ENCODE measurements at places on chromosomes 11 and 22.

DNA sequence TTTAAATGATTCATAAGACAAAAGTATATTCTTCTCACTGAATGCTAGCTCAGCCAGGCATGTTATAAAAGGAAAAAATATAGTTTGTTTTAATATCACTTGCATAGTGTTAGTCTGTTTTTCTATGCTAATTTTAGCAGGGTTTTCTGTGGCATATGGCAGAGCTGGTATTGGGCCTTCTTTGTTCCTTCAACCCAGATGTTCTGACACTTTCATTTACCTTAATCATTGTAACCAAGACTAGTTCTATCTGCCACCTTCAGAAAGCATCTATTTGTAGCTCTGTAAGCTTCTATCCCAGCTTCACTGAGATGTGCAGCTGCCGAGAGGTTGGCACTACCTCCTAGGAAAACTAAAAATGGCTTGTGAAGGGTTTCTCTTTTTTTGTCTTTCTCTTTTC, 338.7 kb downstream of the GUCY1A2 start:
- no peak for DNase-seq

DNA sequence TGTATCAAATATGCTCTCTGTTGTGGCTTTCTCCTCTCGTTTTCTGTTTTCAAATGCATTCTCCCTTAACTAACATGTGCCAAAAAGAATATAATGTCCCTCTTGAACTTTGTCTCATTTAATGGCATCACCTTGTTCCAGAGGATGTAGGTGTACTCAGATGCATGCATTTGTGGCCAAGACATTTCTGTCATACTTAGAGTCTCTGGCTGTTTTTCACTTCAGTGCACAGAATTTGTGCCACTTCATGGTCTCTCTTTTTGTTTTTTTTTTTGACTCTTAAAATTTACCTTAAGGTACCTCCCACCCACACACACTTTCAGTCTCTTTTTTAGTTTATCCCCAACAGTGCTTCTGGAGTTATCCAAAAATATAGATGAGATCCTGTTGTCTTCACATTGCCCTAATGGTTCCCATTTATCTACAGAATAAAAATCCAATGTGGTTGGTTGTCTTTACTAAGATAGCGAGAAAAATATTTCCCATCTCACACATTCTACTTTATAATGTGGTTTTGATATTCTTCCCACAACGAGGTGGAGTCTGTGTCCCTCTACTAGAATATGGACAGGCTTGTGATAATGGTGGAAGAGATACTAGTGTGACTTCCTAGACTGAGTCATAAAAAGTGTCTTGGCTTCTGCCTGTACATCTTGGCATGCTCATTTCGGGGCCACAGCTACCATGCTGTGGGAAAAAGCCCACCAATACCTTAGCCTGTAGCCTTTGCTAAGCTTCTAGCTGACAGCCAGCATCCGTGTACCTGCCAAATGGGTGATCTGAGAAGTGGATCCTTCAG, 125.8 kb downstream of the DDX10 start:
- DNase-seq: no peak

GRCh38 chr11:17780668-17781067, 46.1 kb downstream of the KCNC1 start:
- DNase-seq: no peak

DNA sequence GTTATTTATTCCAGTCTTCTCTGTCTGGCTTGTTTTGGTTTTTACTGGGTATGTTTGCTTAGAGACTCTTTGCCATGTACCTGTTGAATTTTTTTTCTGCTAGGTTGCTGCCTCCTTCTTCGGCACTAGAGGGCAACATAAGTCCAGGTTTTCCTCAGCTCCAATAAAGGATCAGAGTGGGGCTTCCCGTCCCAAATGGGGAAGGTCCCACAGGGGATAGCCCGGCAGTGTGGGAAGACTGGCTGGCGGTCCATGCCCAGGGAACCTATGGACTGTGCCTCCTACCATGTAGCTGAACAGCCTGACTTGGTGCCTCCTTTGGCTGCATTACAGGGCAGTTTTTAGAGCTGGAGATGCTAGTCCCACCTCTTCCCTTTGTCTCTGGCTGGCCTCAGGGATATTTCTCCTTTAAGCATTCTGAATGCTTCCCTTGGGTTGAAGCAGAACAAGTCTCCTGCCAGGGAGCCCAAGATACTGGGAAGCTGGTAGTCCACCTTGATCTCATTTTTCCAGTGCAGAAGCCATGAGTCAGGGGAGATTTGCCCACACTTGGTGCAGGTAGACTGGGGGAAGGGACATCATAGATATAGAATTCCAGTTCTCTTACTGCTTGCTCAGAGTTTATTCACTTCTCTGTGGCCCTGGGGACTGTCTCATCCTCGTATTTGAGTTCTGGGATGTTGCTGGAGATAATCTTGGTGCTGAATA, 60.2 kb downstream of the BRD1 start:
- no peak for DNase-seq

DNA sequence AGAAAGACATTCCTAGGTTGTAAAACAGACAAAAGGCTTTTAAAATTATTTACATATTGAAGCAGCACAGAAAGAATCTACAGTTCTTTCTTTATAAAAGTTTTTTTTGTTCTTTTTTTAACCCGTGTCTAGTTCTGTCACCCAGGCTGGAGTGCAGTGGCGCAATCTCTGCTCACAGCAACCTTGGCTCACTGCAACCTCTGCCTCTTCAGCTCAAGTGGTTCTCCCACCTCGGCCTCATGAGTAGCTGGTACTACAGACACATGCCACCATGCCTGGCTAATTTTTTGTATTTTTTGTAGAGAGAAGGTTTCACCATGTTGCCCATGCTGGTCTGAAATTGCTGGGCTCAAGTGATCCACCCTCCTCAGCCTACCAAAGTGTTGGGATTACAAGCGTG, 3.8 kb upstream of the INCENP start:
- no peak for DNase-seq

GRCh38 chr11:71453918-71454304, 908 bp downstream of the NADSYN1 start:
- no peak for DNase-seq

GRCh38 chr11:121503051-121503450, 50.3 kb upstream of the SORL1-AS1 start:
- no peak for DNase-seq

DNA sequence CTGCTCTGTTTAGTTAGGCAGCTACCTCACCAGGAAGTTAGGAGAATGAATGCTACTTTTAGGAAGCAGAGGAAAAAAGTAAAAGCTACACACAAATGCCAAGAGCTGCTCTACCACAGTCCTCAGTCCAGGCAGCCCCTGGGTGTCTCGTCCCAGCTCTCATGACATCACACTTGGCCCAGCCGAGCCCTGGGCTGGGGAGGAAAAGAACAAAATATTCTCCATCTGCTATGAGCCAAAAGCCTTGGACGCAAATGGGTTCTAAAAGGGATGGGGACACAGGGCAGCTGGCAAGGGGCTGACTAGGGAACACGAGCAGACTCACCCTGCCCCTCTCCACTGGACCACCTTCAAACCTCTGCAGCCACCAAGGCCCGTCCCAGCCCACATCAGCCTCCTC, 26.1 kb downstream of the TMEM184B start:
- DNase-seq: no peak

- DNase-seq: no peak
Observed at GRCh38 chr11:37108436-37109285, 510.6 kb upstream of the RAG2 start.

DNA sequence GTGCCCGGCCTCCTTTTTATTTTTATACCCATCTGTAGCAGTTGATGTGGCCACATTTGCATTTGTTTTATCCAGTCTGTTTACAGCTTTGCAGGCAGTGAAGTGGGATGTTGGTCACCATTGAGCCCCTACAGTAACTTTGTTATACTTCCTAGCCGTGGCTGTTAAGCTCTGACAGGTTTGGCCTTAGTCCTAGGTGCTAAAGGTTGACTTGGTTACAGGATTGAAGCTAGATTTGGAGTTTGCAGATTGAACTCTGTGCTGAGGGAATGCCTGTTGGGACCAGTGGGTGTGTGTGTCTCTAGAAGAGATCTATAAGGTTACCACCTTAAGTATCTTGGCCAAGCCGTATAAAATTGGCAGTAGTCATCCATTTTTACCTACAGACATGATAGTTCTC, 91.2 kb downstream of the PPP6R3 start:
- DNase-seq: no peak

- DNase-seq: no peak
Observed at GRCh38 chr11:71437399-71437798, 10.8 kb downstream of the DHCR7 start.

- DNase-seq: no peak
Observed at GRCh38 chr11:100563541-100564280, 123.4 kb upstream of the ARHGAP42 start.

DNA sequence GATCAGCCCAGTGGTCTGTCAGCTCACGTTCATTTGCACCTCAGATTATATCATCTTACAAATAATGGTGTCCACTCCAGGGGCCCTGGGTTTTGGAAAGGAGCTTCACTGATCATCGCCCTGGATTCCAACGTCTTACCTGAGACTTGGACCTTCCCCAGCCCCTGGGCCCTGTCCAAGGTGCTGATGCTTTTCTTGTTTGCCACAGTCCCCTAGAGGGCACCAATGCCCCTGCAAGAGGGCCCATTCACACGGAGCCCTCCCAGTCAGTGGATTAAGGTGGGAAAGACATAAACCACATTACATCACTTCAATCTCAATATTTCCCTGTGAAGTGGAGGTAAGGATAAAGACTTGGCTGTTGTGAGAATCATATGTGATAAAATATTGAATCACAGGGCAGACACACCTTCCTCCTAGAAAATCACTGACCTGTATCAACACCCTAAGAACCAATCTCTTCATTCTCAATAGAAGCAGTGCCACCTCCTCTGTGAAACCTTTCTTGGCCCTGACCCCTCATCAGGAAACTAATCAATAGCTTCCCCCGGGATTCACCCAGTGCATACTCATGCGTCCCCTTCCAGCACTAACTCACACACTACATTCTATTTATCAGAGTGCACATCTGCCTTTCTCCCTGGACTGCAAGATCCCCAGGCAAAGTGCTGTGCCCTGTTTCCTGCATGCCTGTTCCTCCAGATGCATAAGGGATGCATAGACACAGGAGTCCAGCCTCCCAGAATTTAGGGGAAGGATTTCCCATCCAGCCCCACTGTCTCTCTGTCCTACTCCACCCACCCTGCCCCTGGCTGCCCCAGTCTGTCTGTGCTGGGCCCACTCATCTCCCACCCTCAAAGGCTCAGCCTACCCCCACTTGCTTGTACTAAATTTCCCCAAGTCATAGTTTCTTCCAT, 167.0 kb downstream of the BUD13 start:
- DNase-seq: no peak

GRCh38 chr11:107740271-107740670, 28.4 kb upstream of the SLN start:
- no peak for DNase-seq

GRCh38 chr11:20770414-20770946, 101.1 kb downstream of the NELL1 start:
- DNase-seq: no peak

- no peak for DNase-seq
Observed at GRCh38 chr22:17096071-17096470, 11.3 kb downstream of the IL17RA start.

DNA sequence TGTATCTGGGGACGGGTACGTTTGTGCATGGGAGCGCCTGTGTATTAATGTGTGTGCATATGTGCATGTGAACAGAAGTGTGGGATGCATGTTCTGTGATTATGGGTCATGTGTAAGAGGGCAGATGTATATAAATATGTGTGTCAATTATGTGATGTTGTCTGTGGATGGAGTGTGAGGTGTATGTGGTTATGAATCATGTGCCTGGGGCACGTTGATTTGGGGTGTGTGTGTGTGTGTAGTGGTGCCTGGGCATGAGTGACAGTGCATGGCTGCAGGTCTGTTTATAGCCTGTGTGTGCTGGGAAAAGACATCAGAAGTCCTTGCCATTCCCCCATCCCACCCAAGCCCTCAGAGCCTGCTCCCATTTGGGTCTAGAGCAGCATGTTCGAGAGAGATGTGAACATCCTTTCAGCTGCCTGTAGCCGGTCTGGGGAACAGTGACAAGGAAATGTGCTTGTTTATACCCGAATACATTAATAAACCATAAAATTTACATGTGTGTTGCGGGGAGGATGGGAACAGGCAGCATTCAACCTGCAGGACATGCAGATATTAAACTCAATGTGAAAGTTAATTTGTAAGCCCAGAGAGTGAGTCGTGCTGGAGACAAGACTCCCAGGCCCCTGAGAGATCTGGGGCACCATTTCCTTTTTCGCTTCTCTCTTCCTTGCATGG, 129.0 kb downstream of the NECTIN1 start:
- DNase-seq: no peak

DNA sequence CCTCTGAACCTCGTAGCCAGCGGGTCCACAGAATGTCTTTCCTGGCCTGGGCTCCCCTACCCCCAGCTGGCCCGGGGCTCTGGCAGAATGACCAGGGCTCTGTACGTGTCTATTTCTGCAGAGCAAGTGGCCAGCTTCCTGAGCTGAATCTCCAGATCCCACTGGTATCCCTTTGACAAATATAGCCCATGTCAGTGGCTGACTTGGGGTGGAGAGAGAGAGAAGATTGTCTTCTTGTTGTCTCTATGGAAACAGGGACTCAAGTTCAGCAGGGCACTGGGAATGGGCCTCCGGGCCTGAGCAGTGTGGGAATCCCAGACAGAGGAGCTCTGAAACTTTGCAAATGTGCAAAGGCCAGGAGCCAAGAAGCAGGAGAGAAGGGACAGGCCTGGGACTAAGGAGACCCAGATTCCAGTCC, 33.9 kb downstream of the ANO1 start:
- DNase-seq: no peak

DNA sequence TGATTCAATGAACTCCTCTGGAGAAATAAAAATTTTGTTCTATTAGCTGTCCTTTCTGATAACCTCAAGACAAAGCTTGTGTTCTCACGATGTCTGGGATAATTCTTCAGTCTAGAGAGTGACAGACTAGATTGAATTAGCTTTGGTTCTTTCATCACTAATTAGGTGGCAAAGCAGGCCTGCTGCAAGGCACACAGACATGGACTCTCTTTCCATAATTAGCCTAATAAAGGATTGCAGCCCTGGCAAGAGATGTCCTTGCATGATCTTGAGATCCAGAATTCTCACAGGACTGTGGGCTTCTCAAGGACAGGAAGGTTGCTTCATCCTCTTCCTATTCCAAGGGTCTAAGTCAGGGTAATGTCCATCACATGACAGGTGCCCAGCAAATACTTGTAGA, 245.6 kb upstream of the ZC3H12C start:
- no peak for DNase-seq

- no peak for DNase-seq
Observed at GRCh38 chr11:14669958-14670357, 26.4 kb downstream of the PDE3B start.

DNA sequence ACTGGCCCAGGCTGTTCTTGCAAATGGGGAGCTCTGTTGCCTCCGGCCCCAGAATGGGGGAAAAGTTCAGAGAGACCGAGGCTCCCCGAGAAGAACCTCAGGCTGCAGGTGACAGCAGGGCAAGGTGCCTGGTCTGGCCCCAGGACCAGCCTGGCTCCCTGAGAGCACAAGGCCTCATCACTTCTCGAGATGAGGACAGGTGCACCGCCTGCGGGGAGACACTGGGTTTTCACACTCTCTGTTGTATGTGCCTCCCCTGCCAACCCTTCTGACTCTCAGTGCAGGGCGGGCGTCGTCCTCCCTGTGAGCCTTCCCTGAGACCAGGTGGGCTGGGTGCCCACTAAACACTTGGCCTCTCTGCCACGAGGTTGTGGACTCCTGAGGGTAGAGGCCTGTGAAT, 102.2 kb downstream of the BCR start:
- DNase-seq: no peak
